MCF 10A (cell line): ENCODE measurements at places on chromosomes 7 and 10.

DNA sequence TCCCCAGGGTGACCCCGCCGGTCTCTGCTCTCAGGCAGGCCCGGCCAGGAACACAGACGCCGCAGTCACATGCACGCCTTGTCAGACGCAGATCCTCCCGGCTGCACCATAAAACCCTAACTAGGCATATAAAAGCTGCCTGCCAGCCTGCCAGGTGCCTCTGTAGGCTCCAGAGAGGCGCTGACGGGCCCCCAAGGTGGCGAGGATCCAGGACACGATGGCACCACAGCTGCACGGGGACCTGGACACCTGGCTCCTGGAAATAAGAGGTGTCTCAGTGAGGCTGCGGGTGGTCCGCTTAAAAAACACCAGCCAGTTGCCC, 21.9 kb upstream of the GDF10 start:
- DNase-seq: no peak

GRCh38 chr10:76786504-76787072, 851.0 kb downstream of the KCNMA1 start:
- no peak for DNase-seq

DNA sequence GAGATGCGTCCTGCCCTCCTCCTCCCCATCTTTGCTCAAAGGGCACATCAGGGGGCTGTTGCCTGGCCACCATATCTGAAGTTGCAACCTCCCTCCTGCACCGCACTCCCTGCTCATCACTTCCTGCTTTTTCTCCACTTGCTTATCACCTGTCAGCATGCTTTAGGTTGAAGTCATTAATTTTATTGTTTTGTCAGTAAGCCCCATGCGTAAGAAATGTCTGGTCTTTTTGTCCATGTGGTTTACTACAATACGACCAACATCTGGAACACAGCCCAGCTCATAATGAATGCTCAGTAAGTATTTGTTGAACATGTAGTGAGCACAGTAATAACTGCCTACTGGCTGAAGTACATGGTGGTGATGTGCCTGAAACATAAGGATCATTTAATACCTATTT, 71.6 kb upstream of the GJD4 start:
- no peak for DNase-seq

GRCh38 chr10:112581921-112582320, 134.9 kb downstream of the VTI1A start:
- DNase-seq: no peak

- DNase-seq: peak; percentile 24
These were observed 153.7 kb downstream of the CDK14 start for GRCh38 chr7:90749774-90750173.

DNA sequence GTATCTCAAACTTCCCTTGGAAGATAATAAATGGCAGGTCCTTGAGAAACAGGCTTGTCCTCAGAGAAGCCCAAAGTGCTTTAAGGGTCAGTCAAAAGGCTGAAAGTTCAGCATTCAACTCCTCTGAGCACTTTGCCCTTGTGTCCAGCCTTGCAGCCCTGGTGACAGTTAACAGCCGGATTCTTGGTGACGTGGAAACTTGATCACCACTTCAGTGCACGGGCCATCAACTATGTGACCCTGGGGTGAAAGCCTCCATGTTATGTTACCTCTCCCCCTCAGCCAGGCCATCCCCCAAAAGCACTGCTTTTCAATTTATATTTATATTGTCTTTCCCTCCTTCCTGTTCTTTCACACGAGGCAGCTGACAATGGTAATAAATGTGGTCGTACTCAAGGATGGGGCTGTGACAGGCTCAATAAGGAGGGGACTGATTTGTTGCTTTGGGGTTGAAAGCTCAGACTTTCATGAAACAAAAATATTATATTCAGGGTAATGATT, 164.0 kb upstream of the NRP1 start:
- DNase-seq: no peak

DNA sequence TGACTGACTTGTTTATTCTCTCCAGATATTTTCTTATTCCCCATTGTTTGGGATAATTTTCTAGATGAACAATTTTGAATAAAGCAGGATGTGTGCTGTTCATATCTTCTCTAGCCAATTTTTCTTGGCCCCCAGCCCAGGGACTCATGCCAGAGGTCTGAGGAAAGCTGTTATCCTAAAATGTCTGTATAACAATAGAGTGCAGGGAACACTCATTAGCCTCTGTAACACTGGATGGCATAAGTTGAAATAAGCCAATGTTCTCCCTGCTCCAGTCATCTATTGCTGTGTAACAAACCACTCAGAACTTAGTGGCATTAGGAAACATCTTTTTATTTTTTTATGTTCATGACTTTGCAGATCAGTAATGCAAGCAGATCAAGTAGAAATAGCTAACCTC, 121.7 kb upstream of the TRIM24 start:
- peak; percentile 82 for DNase-seq

DNA sequence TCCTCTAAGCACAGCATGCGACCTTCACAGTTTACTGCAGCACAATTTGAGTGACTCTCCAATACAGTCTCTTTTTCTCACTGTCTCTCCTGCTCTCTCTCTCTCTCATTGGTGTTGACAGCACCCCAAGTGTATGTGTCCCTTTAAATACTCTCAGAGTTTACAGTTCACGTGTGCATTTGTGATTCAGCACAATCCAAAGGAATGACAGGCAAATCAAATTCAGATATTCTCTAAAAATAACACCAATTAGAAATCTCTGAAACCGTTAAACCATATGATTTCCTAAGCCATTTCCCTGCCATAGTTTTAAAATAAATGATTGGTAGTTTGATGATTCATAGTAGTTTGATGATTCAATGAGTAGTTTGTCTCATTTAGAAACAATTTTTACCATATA, 104.0 kb upstream of the GAD2 start:
- no peak for DNase-seq

DNA sequence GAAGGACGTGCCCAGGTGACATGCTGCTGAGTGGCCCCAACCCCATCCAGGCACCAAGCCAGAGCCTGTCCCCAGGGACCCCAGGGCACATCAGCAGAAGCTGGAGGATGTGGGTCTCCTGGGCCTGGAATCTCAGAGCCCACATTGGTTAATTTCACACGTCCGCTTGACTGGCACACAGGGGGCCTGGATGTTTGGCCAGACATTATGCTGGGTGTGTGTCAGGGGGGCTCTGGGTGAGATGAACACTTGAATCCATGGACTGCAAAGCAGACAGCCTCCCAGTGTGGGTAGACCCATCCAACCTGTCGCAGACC, 79.1 kb upstream of the RET start:
- DNase-seq: no peak

DNA sequence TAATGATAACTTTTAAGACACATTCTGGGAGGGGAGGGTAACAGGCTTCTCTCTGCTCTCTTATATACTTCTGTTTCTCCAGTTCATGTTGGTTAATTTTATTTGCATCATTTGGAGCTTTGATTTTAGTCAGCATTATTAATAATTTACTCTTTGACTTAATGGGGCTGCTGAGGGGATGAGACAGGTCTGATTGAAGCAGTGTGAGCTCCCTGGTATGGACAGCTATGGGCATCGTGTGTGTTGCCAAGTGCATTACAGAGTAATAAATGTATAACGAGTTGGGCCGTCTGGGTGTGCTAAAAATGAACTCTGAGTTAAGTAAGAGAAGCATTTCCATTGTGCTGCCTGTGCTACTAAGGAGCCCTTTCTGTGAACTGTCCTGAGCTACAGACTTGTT, 31.7 kb upstream of the IKZF1 start:
- DNase-seq: no peak

- peak; percentile 83 for DNase-seq
These were observed 37.6 kb downstream of the SGMS1 start for GRCh38 chr10:50585921-50586739.
